Sigmoid colon (tissue), 7 donors: ENCODE measurements at places on chromosomes 6 and 20. TPM values are rescaled to one million over a fixed set of nuclear protein-coding genes. Genes with fewer than 3 reads are reported as not detected.

DNA sequence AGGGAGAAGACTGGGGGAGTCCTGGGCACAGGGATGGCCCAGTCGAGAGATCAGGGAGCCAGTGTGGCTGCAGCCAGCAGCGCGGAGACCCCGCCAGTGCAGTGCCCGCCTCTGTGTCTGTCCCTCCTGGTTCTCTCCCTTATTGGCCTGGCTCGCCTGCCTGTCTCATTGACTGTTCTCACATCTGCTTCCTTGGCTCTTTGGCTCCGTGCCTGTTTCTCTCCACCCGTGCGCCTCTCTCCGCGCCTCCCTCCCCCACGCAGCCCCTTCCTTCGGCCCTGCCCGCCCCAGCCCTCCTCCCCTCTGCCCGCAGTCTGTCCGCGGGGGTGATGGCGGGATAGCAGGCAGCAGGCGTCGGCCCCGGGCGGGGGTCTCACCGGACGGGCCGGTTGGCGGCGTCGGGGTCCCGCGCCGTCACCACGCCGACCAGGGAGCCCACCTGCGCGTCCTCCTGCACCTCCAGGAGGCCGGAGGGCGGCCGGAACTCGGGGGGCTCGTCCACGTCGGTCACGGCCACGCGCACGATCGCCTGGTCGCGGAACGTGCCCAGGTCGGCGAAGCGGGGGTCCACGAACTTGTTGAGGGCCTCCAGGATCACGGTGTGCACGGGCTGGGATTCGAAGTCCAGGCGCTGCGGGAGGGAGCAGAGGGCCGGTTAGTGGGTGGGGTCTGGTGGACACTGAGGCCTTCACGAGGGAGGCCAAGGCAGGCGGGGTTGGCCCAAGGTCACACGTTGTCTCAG lies 92.0 kb downstream of the CD40 start:
- DNase-seq = no peak

Gene FLRT3
- 5.6 TPM for total RNA-seq

GRCh38 chr6:126268092-126268491 lies 71.8 kb upstream of the CENPW start:
- no peak for DNase-seq

Gene ACTL10
- 0.66 TPM for total RNA-seq

GRCh38 chr6:128068119-128068479 lies 167.2 kb upstream of the THEMIS start:
- DNase-seq = no peak

Gene RIPK1
- total RNA-seq = 25.7 TPM

- no peak for DNase-seq
Observed at GRCh38 chr20:49427751-49428518, 54.5 kb downstream of the KCNB1 start.

DNA sequence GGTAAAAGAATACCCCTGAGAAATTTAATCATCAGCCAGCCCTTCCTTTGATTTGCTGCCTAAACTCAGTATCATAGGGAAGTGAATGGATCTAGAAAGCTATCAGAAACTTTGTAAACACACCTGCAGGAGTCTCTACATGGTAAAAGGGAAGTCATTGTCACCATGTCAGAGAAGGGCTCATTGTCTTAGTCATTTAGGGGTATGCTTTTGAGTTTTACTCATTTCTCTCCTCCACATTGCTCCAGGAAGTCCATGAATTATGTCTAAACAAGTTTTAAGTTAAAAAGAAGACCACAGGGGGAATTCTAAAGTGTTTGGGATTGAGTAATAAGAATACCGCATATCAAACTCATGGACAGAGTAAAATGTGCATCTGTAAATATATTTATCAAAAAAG lies 2.5 kb downstream of the SLC17A1 start:
- no peak for DNase-seq

Gene SLC17A1
- not detected for total RNA-seq

Gene CUL7
- 14.4 TPM for total RNA-seq

GRCh38 chr6:42727087-42727611 lies 4.8 kb upstream of the PRPH2 start:
- peak; percentile 79 for DNase-seq
